ENCODE measurements at places on chromosomes 13 and 19. TPM values are rescaled to one million over a fixed set of nuclear protein-coding genes. Genes with fewer than 3 reads are reported as not detected.

DNA sequence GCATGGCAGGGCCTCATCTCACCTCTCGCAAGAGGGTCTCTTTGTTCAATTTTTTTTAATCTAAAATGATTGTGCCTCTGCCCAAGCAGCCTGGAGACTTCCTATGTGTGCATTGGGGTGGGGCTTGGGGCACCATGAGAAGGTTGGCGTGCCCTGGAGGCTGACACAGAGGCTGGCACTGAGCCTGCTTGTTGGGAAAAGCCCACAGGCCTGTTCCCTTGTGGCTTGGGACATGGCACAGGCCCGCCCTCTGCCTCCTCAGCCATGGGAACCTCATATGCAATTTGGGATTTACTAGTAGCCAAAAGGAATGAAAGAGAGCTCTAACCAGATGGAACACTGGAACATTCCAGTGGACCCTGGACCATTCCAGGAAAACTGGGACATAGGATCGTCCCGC, 8.0 kb downstream of the FXYD3 start:
- DNase-seq, result no peak

- DNase-seq, result no peak
Measured at GRCh38 chr13:25980255-25980654, 71.6 kb downstream of the SHISA2 start.

EFNB2 gene
- not detected for total RNA-seq

DNA sequence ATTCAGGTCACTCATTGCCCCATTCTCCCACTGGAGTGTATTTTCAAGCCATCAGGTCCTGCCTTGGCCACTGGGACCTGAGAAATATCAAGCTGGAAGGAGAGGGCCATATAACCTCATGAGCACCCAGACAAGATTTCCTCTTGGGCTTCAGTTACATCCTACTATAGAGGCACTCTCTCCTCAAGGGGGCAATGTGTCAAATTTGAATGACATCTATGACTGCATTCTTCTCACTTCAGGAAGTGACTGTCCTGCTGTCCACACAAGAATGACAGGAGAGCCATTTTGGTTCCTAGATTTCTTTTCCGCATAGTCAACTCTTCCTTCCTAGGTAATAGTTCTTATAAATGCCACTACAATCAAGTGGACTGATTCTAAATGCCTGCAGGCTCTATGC, 416.2 kb downstream of the DIAPH3 start:
- DNase-seq, result no peak

OR10H1 gene
- not detected for total RNA-seq

NALCN gene
- total RNA-seq, result not detected

HTR2A gene
- not detected for total RNA-seq

DNA sequence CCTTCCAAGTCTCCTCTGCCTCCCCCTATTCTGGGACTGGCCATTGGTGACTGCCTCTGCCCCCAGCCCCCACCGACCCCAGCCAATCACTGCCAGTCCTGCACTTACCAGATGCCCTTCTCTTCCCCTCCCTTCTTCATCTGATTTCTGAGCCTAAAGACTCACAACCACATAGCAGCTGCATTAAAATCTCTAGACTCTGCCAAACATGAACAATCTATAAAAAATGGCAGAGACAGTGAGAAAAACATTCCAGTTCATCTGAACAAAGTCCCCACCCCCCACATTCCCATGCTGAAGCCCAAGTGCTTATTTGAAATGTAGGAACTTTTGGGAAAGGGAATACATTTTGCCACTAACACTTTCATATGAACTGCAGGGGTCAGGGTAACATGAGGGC, 60.8 kb downstream of the KCTD12 start:
- no peak for DNase-seq

- DNase-seq, result no peak
Measured at GRCh38 chr19:58513213-58513693, 1.5 kb upstream of the SLC27A5 start.

- peak; percentile 18 for DNase-seq
Measured at GRCh38 chr13:23789576-23790346, 99.4 kb downstream of the MIPEP start.

CADM4 gene
- 0.57 TPM for total RNA-seq

ANGPTL4 gene
- total RNA-seq, result 1.7 TPM

TARM1 gene
- not detected for total RNA-seq

DNA sequence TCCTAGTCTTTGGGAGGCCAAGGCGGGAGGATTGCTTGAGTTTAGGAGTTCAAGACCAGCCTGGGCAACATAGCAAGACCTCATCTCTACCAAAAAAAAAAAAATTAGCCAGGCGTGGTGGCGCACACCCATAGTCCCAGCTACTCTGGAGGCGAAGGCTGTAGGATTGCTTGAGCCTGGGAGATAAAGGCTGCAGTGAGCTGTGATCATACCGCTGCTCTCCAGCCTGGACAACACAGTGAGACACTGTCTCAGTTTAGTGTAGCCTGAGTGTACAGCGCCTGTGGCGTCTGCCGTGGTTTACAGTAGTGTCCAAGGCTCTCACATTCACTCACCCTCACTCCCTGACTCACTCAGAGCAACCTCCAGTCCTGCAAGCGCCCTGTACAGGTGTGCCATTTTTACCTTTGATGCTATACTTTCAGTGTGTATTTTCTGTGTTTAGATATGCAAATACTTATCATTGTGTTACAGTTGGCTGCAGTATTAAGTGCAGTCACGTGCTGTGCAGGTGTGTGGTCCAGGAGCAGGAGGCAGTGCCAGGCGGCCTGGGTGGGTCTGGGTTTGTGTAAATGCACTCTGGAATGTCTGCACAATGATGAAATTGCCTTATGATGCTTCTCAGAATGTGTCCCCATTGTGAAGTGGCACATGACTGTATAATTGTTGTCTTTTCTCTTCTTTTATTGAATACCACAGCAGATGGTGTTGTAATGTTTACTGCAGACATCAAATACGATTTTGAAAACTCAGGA, 36.1 kb upstream of the DCUN1D2 start:
- no peak for DNase-seq

CEACAM1 gene
- 5.4 TPM for total RNA-seq

BICRA gene
- 14.0 TPM for total RNA-seq

GRCh38 chr19:18713550-18714117, 30.2 kb downstream of the CRTC1 start:
- no peak for DNase-seq

GRCh38 chr13:46121033-46121432, 16.2 kb upstream of the CPB2 start:
- DNase-seq, result no peak

All from activated CD4-positive, alpha-beta memory T cell treated with anti-CD3 and anti-CD28 coated beads for 36 hours (primary cell).